ENCODE measurements at places on chromosomes 5 and 9.

- DNase-seq = no peak
Observed at GRCh38 chr5:135484674-135485086, 32.5 kb upstream of the TIFAB start.

GRCh38 chr5:7494481-7495130 lies 98.7 kb downstream of the ADCY2 start:
- DNase-seq = no peak

GRCh38 chr9:124370896-124371582 lies 44.2 kb downstream of the PSMB7 start:
- no peak for DNase-seq

DNA sequence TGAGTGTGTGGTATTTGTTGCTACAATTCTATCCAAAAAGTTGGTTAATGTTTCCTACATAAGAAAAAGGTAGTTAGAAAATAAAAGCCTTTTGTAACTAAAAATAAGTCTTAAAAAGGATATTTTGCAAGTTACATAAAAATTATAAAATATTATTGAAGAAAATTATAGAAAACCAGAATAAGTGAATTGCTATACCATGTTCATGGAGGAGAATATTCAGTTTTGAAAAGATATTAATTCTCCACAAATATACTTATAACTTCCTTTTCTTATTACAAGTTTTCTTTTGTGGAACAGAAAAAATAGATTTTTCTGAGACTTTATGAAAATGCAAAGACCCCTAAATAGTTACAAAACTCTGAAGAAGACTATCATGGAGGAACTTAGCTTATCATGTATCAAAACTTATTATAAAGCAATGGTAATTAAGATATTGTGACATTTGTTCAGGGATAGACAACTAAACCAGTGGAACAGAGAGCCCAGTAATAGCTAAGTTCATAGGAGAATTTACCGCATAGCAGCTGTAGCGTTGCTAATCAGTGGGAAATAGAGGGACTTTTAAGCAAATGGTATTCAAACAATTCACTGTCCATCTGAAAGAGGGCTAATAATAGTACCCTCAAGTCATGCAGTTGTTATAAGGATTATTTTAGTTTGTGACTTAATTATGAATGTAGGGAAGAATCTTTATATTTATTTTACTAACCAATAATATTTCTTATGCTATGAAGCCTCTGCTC lies 515.2 kb upstream of the ZNF608 start:
- no peak for DNase-seq

GRCh38 chr5:96326902-96327301 lies 106.1 kb downstream of the PCSK1 start:
- no peak for DNase-seq

DNA sequence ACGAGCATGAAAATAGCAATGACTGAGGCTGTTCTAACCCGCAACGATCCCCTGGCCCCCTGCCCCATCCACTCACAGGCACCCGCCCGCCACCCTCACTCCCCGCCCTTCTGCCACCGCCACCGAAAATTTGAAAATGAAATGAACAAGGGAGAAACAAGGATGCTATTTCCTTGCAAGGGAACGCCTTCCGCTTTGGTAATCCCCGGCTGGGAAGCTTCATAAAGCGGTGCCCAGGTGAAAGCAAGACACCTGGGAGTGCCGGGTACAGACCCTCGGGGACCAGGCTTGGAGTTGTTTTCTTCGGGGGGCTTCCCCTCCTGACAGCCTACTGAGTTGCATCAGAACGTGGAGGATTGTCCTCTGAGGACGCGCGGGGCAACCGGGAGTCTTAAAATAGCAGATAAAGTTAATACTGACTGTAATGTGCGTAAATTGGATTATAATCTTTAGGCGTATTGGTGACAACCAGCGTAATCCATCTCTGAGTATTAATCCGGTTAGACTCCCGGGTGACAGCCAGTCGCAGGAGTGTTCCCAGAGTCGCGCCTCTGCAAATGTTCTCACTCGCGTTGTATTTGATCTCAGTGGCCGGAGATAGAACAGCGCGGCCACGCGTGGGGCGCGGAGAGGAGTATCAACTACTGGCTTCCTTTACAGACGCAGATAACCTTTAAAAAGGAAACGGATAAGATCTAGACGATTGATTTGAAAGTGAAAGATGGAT lies 885 bp upstream of the MLLT3 start:
- DNase-seq = no peak

DNA sequence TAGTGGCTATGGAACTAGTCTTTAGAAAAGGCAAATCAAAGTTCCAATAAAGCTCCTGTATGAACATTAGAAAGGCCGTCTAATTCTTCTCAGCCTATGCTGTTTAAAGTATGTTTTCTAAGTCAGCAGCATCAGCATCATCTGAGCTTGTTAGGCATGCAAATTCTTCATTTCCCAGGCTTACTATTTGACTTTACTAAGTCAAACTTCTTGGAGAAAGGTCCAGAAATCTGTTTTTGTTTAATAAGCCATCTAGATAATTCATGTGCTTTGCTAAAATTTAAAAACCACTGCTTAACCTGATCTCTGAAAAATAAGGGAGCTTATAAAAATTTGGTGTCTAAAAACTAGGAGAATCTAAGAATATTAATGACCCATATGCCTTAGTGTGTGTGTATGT lies 200.2 kb upstream of the SGCD start:
- no peak for DNase-seq

DNA sequence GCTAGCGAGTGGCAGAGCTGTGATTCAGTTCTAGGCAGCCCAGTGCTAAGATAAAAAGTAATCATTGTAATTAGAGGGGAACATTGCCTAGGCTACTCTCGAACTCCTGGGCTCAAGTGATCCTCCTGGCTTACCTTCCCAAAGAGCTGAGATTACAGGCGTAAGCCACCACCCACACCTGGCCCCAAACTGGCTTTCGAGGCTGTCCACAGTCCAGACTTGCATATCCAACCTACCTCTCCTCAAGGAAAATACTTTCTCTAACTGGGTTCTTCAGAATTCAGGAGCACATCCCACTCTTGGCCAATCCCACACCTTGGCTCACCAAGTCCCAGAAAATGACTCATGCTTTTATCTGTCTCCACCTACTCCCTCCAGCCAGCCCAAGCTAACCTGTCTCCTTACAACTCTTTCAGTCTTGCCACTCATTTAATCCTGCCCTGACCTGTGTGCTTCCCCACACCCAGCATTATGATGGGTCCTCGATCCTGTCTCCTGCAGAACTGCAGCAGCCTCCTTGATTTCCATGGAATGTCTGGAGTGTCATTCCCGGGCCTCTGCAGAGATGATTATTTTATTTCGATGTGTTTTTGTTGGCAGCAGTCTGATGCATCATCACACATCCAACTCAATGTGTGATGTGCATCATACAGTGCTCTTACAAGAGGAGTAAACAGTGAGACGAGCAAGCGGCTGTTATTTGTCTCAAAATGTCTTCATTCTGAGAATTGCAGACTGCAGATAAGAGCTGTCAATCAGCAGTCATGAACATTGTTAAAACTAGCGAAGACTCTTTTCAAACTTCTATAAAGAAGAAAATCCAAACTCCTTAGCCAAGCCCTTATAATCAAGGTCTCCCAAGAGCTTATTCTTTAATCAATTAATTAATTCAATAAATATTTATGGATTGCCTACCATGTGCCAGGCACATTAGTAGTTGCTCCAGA lies 167.3 kb downstream of the SEC61B start:
- DNase-seq = no peak

- no peak for DNase-seq
Observed at GRCh38 chr5:170536525-170536924, 32.7 kb downstream of the KCNIP1 start.

DNA sequence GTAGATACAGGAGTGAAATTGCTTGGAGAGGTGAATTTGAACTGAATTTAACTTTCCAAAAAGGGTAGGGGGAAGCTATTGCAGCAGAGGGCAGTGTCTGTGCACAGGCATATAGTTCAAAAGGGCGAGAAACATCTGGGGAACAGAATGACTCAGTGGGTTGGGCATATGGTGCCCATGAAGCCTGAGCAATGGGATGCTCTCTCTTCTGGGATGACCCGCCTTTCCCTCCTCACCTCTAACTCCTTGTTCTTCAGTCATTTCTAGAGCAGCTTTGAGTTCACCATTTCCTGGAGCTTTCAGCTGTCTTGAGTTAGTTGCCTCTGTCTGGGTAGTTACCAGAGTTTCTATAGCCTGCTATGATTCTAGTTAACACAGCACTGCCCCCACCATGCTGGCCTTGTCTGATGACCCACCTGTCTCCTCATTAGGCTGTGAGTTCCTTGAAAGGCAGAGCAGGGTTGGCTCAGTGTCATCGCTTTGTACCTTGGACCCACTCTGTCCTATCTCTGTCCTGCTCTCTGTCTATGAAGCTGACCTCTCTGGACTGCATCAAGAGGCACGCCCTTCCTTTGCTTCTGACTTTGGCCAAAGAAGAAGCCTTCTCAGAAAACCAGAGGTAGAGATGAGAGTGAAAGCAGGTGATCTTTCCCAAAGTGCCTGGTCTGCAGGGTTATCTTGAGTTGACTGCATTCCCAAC lies 299.6 kb upstream of the KLF4 start:
- no peak for DNase-seq

- DNase-seq = no peak
Observed at GRCh38 chr9:90979639-90980038, 178.0 kb downstream of the SYK start.

- DNase-seq = no peak
Observed at GRCh38 chr5:88979726-88980125, 96.7 kb upstream of the MEF2C start.

- DNase-seq = peak; percentile 31
Observed at GRCh38 chr9:86407022-86407421, 52.8 kb upstream of the TUT7 start.

- no peak for DNase-seq
Observed at GRCh38 chr5:174284873-174285272, 239.4 kb downstream of the NSG2 start.

DNA sequence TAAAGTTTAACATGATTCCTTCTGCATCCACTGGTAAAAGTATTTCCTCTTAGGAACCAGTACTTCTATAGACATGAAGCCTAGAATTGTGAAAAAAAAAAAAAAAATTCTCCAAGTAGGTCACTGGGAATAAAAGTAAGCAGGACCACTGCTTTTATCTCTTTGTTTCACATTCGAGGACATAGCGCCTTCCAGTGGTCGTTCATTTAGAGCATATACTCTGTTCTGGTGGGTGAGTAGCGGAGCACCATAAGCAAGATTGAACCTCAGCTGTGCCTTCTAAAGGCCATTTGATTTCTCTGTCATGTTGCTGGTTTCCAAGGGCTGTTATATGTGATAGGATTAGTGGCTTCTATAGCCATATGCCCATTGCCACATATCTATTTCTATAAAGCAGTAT lies 393.1 kb downstream of the TMEM232 start:
- DNase-seq = no peak

DNA sequence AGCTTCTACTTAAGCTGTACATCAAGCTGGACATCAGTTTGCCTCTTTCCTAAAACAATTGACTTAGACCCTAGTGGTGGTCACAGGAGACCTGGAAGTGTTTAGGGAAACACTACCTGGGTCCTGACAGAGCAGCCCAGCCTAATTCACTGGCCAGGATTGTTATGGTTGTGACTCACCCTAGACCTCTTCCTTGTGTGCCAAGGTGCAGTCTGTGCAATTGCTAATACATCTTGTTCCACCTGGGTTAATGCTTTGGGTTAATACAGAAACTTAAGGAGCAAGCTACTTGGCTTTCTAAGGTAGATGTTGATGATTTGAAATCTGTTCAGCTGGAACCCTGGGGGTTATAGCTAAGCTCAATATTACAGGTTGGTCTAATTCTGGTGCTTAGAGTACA lies 48.7 kb upstream of the SLC46A2 start:
- DNase-seq = no peak

GRCh38 chr5:80093796-80094195 lies 58.6 kb downstream of the THBS4 start:
- no peak for DNase-seq

DNA sequence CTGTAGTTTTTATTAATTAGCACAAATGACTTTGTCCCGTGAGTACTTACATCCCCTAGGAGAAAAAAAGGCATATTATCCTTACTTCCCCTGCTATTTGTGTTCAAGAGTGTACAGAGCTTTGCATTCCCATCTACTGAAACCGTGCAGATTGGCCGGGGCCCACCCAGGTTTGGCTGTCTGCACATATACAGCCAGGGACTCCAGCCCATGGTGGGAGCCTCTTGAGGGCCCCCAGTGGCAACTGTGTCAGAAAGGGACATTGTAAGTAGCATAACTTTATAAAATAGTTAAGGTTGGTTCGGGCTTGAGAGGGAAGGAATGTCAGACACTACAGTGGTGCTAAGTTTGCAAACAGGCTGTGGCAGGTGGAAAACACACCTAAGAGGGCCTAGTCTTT lies 24.7 kb downstream of the PHF2 start:
- no peak for DNase-seq

DNA sequence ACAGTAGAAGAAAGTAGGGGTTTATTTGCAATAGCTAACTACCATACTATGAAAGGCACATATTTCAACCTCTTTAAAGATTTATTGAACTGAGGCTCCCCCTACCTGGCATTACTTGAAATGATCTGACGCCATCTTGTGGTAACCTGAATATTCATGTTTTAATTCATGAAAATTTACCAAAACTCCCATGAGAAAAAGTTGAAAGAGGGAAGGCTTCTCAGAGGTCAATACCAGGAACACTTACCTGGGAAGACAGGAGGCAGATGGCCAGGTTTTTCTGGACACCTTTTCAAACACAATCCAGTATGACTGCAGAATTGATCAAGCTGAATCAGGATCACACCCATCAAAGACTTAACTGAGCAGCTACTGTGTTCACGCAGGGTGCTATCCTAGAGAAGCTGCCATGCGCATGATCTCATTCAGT lies 9.4 kb downstream of the PRELID2 start:
- DNase-seq = peak; percentile 44

- no peak for DNase-seq
Observed at GRCh38 chr9:13586587-13587374, 307.3 kb upstream of the MPDZ start.

GRCh38 chr5:177427919-177428573 lies 1.6 kb downstream of the GRK6 start:
- no peak for DNase-seq

DNA sequence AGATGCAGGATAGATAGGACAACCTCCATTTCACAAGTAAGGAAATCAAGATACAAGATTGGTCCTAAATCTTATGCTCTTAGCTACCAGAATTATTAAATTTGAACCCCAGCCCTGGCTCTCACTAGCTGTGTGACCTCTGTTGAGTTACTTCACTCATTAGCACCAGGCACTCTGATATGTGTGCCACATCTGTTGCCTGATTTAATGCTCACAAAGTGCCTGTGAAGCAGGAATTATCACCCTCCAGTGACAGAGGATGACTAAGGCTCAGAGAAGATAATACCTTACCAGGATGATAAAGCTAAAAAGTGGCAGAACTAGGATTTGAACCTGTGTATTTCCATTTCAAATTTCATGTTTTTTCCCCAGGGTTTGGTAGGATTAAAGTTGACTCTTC lies 110.0 kb downstream of the PLPPR1 start:
- DNase-seq = no peak

DNA sequence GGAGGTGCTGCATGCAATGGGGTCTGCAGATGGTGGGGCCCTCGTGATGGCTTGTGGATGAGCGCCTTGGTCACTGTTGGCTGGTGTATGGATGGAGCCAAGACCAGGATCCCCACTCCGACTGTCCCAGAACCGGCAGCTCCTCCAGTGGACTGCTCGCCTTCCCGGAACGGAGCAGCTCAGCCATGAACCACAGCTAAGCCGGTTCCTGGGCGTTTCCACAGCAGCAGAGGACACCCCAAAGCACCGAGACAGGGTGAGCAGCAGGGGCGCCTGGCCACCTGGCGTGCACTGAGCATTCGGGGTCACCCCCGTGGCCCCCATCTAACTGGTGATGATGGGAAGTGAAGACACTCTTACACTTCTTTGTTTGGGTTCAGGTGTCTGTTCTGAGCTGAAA lies 26.1 kb downstream of the CCDC187 start:
- DNase-seq = no peak

- no peak for DNase-seq
Observed at GRCh38 chr9:20135119-20135697, 346.4 kb upstream of the SLC24A2 start.

All from HFFc6 (cell line).